ENCODE measurements at places on chromosomes 6 and 20.

DNA sequence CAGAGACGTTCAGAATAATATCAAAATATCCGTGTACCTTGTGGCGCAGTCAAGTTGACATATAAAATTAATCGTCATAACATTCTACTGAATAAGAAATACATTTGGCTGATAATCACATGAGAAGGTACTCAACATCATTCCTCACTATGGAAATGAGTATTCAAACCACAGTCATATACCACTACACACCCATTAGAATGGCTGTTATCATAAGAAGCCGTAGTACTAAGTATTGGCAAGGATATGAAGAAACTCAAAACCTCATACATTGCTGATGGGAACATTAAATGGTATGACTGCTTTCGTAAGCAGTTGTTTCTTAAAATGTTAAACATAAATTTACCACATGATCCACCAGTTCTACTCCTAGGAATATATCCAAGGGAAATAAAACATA is 244.7 kb downstream of the CDKAL1 start:
- no peak for DNase-seq

- no peak for DNase-seq
These were observed 246.2 kb downstream of the HACE1 start for GRCh38 chr6:104613416-104614001.

- no peak for DNase-seq
These were observed 63.1 kb upstream of the UNC93A start for GRCh38 chr6:167227984-167228383.

DNA sequence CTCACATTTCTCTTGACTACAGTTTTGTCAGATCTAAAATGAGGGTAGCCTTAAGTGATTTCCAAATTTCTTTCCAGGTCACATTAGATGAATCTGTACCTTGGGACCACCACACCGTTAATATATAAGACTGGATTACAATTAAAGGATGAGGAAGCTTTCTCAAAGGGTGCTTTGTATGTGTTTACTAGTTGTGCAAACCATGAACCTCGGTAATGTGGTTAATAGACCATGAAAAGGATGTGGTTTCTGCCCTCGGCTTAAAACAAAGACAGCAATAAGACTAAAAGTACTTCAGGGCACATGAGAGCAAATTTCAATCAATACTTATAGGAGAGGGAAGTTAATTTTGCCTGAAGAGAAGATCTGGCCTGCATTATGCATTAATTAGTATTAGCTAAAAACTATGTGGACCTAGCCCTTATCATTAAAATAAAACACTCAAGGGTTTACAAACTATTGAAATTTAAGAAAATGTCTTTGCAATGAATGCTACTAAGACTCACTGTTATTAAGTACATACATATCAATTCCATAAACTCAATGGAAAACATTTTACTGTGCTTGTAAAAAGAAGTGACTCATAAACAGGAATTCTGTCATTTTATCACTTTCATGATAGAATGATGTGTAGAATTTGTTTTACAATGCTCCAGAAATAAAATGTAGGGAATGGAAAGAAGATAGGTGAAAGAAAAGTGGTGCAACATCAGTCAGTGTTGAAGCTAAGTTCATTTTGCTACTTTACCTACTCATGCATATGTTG is 936 bp upstream of the TMX4 start:
- no peak for DNase-seq

- DNase-seq: peak; percentile 47
These were observed 178.7 kb downstream of the TAF4 start for GRCh38 chr20:61886721-61887595.

- DNase-seq: no peak
These were observed 326.2 kb downstream of the CD83 start for GRCh38 chr6:14443629-14444268.

DNA sequence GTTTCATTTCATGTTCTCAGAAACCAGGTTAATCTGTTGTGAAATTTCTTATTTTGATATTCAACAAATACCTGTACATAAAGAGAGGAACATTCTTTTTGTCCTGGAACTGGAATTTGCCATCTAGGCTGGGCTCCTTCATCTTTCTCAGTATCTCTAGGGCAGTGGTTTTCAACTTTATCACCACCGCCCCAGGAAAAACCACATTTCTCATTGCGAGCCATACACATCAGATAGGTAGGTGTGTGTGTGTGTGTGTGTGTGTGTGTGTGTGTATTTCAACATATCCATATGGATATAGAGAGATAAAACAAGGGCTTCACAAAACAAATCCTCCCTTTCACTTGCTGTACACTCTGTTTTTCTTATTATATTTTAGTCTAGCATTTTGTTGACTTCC is 24.1 kb downstream of the BFSP1 start:
- no peak for DNase-seq

DNA sequence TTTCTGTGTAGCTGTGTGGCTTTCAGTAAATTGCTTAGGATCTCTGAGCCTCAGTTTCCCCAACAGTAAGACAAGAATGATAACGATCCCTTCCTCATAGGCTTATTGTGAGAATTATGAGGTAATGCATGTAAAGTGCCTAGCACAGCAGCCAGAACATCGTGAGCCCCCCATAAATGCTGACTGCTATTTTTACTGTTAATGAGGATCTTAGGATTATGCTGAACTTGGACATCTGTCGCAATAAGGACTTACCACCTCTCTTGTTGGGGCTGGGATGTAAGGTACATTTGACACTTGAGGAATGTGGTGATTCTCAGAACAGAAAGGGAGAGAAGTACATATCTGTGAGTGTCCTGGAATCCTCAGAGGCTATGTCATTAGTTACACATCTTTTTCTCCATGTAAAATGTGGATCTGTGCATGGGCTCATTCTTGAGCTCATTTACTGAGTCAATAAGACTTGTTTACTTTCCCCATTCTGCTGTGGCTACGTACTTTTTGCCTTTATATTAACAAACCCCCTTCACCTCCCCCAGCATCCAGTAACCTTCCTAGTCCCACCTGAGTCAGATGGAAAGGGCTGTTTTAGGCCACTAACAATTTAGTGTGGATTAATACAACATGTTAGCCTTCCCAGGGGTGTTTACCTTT is 64.4 kb upstream of the PLEKHG1 start:
- DNase-seq: peak; percentile 95

GRCh38 chr6:40791004-40791403 is 203.8 kb upstream of the LRFN2 start:
- peak; percentile 30 for DNase-seq

DNA sequence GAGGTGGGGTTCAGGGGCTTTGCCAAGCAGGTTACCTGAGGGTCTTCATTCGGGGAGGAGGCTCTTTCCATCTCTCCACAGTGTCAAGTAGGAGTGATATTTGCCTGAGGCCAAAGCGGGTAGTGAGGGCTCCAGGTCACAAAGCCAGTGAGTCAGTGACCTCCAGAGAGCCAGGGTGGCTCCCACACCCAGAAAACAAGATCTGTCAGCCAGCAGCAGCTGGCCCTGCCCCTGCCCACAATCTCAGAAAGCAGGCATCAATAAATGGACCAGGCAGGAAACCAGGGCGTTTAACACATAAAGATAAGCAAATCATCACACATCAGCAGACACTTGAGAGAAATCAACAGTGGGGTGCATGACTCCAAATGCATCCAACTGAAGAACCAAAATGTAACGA is 250.8 kb downstream of the CDH26 start:
- DNase-seq: no peak

DNA sequence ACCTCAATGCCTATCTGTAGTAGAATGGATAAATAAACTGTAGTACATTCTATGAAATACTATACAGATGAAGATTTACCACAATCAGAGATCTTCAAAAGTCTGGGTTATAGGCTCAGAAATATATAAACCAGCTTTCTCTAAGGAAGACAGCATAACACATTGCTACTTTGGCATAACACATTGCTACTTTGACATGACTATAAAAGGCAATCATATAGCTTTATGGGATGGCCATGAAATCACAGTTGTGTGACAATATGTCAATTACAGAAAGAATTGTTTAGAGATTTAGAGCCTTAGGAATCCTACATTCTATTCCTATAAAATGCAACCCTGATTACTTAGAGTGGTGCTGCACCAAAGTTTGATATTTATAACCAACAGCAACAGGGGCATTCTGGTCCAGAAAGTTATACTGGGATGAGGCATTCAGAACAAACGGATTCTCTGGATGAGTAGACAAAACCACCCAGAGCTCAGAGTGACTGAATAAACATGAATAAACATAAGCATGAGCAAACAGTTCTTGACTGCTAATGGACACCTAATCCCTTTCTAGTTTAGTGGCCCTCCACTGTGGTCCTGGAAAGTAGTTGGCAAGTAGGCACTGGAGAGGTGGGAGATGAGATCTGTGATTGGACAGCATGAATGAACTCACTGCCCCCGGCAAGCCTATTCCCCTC is 12.0 kb downstream of the TTI1 start:
- DNase-seq: no peak

DNA sequence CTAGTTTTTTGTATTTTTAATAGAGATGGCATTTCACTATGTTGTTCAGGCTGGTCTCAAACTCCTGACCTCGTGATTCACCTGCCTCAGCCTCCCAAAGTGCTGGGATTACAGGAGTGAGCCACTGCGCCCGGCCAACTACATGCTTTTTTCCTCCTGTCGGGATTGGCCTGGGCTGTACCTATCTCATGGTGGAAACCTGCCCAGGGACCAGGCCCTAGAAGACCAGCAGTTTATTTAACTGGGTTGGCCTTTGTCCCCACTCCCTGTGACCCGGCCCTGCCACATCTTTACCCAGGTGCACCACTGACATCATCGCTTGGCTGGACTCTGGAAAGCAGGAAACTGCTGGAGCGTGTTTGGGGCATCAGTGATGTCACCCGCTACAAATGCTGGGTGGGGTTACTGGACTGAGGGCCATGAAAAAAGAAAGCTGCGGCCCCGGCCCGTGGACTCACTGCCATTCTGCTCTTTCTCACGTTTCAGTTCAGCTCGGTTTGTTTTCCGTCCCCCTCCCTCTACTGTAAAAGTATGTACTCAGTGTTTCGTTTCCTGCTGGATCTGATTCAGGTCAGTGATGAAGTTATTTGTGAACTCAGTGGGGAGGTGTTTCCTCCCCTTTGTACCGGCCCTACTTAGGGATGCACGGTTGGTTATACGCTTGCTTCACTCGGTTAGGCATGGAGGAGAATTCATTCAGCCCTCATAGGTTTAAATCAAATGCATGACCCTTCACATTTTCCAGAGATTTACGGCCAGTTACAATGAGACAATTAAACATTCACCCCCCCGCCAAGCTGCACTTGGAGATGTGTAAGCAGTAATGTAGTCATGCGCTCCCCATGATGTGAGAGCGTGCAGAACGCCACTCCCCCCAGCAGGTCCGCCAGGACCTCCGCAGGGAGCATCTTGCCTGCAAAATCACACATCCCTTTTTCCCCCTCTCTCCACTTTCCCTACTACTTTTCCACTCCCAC is 179.3 kb downstream of the MTHFD1L start:
- DNase-seq: no peak

GRCh38 chr6:76490456-76490855 is 418.0 kb upstream of the IMPG1 start:
- no peak for DNase-seq

- no peak for DNase-seq
These were observed 5.5 kb downstream of the PPP1R3G start for GRCh38 chr6:5090603-5091002.

DNA sequence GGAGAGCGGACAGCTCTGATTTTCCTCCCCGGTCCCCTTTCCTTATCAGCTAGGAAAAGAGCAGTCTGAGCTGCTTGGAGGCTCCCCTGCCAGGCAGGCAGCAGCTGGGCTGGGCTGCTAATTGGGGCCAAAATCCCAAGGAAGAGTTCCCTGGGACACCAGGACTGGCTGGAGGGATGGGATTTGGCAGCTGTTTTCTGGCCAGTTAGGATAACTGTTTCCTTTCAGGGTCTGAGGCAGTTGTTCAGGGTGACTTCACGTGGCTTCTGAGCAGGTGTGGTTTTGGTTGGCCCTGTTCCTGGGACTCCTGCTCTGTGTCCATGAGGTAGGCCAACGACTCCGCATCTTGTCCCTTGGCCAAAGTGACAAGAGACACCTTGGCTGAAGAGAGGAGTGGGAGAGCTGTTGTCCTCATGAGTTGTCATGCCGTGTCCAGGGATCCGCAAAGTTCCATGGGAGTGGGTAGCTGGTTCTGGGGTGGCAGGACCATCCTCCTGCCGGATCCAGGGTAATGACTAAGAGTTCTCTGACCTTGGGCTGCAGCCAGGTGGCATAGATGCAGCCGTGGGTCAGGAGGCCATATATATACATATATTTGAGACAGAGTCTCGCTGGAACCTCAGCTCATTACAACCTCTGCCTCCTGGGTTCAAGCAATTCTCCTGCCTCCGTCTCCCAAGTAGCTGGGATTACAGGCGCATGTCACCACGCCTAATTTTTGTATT is 21.2 kb downstream of the MRPS18A start:
- DNase-seq: no peak

- peak; percentile 96 for DNase-seq
These were observed 664 bp upstream of the BAG6 start for GRCh38 chr6:31652925-31653724.

GRCh38 chr6:35419961-35420360 is 32.2 kb upstream of the FANCE start:
- no peak for DNase-seq
